Astrocyte (in vitro differentiated cells and primary cell): ENCODE measurements at places on chromosomes 11 and 22. TPM values are rescaled to one million over a fixed set of nuclear protein-coding genes. Genes with fewer than 3 reads are reported as not detected.

DNA sequence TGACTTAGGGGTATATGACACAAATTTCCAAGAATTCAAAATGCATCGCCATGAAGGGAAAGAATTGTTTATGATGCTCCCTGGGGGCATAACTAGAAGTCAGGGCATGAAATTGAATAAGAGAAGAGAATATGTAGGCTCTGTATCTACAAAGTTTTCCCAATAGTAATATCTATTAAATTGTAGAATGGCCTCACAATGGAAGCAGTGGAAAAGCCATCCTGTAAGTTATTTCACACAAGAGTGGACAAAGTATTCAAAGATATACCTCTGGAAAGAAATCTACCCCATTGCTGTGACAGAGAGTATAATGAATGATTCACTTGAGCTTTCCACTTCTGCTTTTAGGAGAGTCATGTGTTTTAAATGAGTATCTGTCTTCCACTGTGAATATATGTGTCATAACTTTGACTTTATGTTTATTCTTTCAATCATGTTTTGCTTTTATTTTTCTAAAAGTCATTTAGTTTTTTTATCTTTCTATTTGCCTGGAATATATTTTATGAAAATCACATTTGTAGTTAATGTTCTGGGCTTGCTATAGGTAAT, 65.7 kb upstream of the DDI1 start:
- DNase-seq: no peak

- DNase-seq: no peak
Measured at GRCh38 chr22:42261296-42261695, 9.2 kb downstream of the TCF20 start.

Gene HEPN1
- total RNA-seq: not detected in 2 replicates

GRCh38 chr11:279966-280705, 1.9 kb downstream of the NLRP6 start:
- peak; percentile 16 for DNase-seq

Gene JAML
- not detected in 2 replicates for total RNA-seq

GRCh38 chr22:46355996-46356471, 20.5 kb downstream of the TRMU start:
- DNase-seq: no peak

GRCh38 chr11:105553025-105553424, 56.8 kb upstream of the GRIA4 start:
- DNase-seq: peak; percentile 21

Gene ESAM
- 9.4 and 22.0 TPM in 2 replicates for total RNA-seq

- DNase-seq: peak; percentile 74
Measured at GRCh38 chr11:102727890-102728289, 3.1 kb upstream of the MMP8 start.

- no peak for DNase-seq
Measured at GRCh38 chr11:69293087-69293486, 868 bp upstream of the MYEOV start.

- DNase-seq: no peak
Measured at GRCh38 chr11:122248131-122248530, 132.1 kb upstream of the BLID start.

GRCh38 chr11:61777234-61778090, 14.9 kb downstream of the TMEM258 start:
- DNase-seq: no peak

Gene PIWIL4
- total RNA-seq: 0.59 and 0.75 TPM in 2 replicates

Gene OR52I2
- total RNA-seq: not detected in 2 replicates

Gene C11orf42
- not detected in 2 replicates for total RNA-seq

Gene MYRF
- total RNA-seq: 39.5 and 53.9 TPM in 2 replicates

DNA sequence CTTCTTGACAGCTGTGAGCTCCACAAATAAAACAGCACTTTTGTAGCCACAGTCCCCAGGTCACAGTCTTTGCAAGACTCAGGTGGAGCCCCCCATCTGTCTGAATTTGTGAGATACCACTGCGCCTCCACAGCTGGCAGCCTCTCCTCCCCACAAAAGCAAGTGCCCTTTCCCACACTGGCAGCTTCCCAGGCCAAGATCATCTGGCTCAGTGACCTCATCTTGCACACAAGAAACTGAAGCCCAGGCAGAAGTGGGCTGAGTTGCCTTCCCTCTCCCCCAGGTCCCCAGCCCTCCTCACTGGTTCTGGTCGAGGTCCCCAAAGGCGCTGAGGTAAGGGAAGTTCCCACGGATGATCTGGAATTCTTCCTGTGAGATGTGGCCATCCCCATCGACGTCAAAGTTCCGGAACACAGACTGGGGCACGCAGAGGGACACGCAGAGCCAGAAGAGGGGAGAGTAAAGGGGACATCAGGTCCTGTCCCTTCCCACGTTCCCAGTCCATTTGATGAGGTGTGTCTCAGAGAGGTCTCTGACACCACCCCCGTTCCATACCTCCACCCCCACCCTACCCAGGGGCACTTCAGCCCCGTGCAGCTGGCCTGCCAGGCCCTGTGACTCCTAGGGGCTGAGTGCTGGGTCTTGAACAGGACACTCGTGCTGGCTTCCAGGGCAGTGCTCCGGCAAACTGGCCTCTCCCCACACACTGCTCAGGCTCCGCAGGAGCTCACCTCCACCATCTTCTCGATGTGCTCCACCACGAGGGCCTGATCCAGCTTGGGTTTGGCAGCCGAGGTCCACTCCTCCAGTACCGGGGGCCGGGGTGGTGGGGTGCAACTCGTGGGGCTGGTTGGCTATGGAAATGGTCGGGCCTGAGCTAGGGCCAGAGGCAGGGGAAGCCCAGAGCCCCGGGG, 8.9 kb downstream of the RASGRP2 start:
- DNase-seq: no peak

DNA sequence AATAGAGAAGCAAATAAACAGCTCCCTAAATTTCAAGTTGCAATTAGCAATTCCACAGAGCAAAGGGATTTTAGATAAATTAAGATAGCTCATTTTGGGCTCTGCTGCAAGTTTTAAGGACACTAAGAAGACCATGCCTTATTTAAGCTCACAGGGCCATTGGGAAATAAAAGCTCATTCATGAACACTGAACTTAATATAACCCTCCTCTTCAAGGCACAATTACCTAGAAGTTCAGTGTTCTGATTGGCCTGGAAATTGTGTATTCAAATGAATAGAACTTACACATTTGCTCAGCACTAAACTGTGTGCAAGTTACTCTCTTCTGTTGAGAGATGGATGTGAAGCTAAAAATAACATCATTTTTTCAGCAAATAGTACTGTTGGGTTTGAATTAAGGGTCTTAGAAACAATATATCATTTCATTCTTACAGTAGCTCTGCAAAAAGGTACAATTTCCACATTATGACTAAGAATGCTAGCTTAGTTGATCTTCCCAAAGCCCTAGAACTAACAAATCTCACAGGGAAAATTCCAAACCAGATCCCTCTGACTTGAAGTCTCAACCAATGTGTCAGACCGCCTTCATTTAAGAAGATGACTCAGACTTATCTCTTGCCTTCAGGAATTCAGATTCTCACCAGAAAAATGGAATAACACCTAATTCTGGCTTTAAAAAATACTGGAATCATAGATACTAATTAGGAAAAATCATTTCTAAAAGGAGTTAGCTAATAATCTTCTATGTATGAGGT, 87.4 kb upstream of the LRRC55 start:
- DNase-seq: peak; percentile 23

DNA sequence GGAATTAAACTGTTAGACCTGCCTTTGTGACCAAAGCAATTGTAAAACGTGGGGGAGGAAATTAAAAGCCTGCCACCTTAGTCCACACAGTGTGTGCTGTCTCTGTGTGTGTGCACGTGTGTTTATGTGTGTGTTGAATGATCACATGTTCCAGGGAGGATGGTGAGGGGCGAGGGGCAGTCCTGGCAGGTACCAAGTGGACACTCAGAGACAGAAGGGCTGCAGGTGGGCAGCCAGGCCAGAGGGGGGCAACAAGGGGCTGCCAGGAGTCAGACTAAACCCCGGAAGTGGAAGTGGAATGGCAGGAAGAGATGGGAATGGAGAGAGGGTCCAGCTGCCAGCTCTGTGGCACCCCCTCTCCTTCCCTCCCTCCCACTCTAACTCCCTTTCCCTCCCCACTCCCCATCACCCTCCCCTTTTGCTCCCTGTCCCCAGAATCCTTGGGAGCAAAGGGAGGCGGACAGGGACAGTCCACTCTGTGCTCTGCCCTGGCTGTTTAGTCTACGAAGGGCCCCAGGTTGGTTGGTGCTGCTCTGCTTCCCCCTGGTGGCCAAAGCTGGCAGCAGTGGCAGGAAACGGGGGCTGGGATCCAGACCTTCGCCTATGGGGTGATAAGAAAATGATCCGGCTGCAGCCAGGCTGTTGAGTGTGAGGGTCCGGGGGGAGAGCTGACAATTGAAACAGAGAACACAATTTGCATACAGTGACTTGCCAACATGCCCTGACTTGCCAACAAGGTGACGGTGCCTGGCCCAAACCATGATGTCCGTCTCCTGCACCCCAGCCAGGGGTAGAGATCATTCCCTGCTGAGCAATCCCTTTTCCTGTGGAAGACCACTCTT, 24.4 kb downstream of the P2RY2 start:
- peak; percentile 36 for DNase-seq

Gene FJX1
- total RNA-seq: 47.9 and 50.2 TPM in 2 replicates

GRCh38 chr11:11396301-11397035, 43.4 kb upstream of the CSNK2A3 start:
- peak; percentile 95 for DNase-seq

Gene SMIM38
- not detected in 2 replicates for total RNA-seq
